ENCODE measurements at places on chromosomes 6 and 20.

GRCh38 chr6:36594816-36595643 lies 868 bp downstream of the SRSF3 start:
- H3K36me3 ChIP-seq, result peaks cover 5% of the 10 kb centered on the region
- H3K27me3 ChIP-seq, result no peaks in the 10 kb centered on the region
- H3K4me3 ChIP-seq, result peak overlapping the region; percentile 86
- peak overlapping the region; percentile 96 for H3K27ac ChIP-seq
- H3K4me1 ChIP-seq, result peaks cover 40% of the 10 kb centered on the region

GRCh38 chr6:39282774-39283173 lies 31.4 kb downstream of the KCNK17 start:
- H3K4me3 ChIP-seq, result no peak overlapping the region
- H3K4me1 ChIP-seq, result no peaks in the 10 kb centered on the region
- no peak for DNase-seq
- no peak overlapping the region for H3K27ac ChIP-seq
- no peaks in the 10 kb centered on the region for H3K27me3 ChIP-seq

- no peak for DNase-seq
- H3K27ac ChIP-seq, result no peak overlapping the region
- H3K36me3 ChIP-seq, result no peaks in the 10 kb centered on the region
- no peak overlapping the region for H3K4me3 ChIP-seq
- H3K4me1 ChIP-seq, result no peaks in the 10 kb centered on the region
- no peaks in the 10 kb centered on the region for H3K27me3 ChIP-seq
These were observed 6.1 kb downstream of the SMIM28 start for GRCh38 chr6:138383776-138384175.

- H3K27ac ChIP-seq, result no peak overlapping the region
- no peaks in the 10 kb centered on the region for H3K27me3 ChIP-seq
- no peaks in the 10 kb centered on the region for H3K4me1 ChIP-seq
- no peak overlapping the region for H3K4me3 ChIP-seq
- no peaks in the 10 kb centered on the region for H3K36me3 ChIP-seq
- no peak for DNase-seq
These were observed 372.7 kb downstream of the ADGRB3 start for GRCh38 chr6:69007781-69008180.

- no peak overlapping the region for H3K27ac ChIP-seq
- H3K4me1 ChIP-seq, result no peaks in the 10 kb centered on the region
- no peaks in the 10 kb centered on the region for H3K27me3 ChIP-seq
- no peak overlapping the region for H3K4me3 ChIP-seq
These were observed 163.9 kb downstream of the IBTK start for GRCh38 chr6:82083646-82084045.
